Inflammatory macrophage treated with lipopolysaccharide for 4 hours (primary cell): ENCODE measurements at places on chromosomes 12 and 14.

DNA sequence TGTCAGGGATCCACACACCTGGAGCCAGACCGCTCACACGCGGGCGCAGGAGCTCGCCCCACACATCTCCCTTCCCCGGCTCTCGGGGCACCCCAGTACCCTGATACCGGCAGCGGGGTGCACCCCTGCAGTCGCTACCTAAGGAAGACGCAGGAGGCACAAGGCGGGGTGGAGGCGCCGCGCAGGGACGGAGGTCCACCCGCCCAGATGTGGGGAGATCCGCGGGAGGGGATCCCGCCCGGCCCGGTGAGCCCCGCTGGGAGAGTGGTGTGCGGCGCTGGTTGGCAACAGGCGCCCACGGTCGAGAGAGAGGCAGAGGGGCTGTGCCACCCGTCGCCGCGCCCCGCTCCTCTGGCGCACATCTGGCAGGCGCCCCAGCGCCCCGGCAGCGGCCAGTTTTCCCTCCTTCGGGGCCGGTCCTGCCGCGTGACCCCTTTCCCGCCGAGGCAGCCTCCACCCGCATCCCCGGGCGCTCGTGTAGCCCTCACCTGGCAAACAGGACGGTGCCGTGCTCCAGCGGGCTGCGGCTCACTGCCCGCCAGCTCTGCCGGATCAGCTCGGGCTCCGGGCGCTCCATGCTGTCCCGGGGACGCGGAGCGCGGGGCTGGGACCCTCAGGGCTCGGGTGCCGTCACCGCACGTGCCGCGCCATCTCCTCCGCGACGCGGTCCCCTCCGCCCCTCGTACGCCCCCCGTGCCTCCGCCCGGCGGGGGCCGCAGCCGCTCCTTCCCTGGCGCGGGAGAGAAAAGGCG, 469 bp downstream of the NGB start:
- no peak for DNase-seq

DNA sequence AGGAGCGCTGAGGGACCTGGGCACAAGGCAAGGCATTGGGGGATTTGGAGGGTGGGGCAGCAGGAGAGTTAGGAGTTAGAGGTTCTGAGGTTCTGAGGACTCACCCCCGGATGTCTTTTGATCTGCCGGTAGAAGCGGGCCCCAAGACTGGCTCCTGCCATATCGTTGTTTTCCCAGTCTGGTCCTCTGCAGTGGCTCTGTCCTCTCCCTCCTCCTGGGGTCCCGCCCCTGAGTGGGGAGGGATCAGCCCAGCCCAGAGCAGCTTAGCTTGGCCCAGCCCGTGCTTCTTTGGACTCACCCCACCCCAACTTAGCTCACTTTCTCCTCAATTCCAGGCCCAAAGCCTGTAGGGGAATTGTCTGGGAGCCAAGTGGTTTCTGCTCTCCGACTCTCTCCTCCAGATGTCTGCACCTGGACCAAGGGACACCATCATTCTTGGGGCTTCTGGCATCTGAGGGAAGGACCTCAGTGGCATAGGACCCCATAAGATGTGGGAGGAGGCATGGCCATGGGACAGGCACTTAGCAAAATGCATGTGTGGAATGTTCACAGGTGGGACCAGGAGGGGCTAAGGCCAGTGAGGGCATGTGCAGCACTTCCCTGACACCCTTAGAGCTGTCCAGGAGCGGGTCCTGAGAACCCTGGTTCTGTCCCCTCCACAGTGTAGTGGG, 7.5 kb downstream of the SHMT2 start:
- no peak for DNase-seq

GRCh38 chr12:22810036-22810435, 185.1 kb downstream of the ETNK1 start:
- no peak for DNase-seq

DNA sequence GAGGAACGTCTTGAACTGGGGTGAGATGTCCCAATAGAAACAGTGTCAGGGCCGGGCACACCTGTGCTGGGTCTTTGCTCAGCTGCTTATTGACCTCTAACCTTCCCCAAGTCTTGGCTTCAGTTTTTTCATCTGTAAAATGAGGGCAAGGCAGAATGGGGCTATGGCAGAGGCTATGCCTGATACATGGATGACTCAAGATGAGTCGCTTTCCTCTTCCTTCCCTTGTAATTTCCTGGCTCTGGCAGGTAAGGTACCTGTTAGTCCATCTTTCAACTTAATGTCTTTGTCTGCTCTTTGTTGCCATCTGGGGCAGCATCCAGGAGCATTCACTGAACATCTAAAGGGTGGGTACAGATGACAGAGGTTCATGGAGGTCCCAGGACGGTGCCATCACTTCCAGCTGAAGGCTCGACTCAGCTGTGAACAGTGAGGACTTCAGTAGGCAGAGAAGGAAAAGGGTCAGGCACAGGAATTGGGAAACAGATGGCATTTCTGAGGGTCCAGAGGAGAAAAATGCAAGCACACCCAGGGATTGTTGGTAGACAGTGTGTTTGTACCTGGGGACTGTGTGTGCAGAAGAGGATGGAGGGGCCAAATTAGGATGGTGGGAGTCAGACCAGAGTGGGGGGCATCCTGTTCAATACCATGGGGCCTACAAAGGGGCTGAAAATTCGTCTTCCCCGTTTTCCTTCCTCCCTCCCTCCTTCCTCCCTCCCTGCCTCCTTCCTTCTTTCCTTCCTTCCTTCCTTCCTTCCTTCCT, 268.3 kb downstream of the VRK1 start:
- no peak for DNase-seq

DNA sequence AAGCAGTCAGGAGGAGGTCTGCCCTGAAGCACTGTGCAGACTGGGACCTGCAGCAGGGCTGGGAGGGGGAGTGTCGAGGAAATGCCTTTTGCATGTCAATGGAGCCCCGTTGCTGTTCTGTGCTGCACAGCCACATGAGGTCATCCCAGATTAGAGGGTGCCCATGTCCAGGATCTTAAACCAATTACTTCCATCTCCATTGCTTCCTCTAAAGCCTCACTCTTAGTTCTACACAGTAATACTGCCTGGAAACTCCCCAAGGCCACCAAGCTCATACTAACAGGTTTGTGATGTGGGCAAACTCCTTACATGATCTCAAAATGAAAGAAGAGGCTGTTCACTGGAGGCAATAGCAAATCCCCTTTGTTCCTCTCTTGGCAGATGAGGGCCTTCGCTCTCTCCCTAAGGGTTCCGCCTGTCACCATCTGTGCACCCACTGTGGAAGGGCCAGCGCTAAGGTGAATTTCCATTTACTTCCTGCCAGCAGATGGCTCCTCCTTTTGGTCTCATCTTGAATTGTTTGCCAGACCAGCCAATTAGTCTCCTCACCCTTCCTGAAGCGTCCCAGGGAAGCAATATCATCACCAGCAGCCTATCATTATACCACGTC, 35.4 kb upstream of the LTA4H start:
- no peak for DNase-seq

GRCh38 chr12:123076604-123077297, 74.1 kb downstream of the PITPNM2 start:
- DNase-seq: no peak

DNA sequence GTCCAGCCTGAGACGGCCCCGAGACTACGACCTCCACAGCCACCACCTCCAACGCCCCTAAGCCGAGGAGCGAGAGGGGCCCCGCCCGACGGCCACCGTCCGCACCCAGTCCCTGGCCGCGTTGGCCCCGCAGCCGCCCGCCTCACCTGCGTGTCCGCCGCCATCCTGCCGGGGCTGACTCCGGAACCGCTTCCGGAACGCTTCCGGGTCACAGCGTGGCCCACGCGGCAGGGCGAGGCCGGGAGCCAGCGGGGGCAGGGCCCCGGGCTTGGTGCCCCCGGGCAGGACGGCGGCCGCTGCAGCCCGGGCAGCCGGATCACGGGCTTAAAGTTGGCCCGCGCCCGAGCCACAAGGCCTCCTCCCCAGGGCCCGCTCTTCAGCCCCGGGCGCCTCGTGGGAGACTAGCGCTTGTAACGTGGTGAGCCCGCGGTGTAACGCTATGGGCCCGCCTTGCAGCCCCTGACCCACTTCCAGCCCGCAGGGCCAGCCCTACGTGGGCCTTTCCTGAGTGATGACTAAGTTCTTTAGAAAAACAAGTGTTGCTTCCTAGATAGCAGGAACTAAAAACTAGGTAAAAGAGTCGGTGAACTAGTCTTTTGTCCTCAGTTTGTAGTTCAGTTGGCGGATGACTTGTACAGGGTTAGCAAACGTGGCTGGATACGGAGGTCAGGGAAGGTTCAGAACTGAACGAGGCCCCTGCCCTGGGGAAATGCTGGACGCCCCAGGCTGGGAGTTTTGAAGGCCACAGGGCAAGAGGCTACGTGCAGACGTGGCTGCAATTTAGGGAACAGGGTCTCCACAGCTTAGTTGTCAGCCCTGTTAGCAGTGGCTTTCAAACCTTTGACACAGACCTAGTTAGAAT, at the start of gene GCN1:
TSS of gene GCN1 (minus strand) at position 182 of the 862 bp plus-strand sequence. CDS start at position 164, 18 bp downstream.
- DNase-seq: peak; percentile 77

DNA sequence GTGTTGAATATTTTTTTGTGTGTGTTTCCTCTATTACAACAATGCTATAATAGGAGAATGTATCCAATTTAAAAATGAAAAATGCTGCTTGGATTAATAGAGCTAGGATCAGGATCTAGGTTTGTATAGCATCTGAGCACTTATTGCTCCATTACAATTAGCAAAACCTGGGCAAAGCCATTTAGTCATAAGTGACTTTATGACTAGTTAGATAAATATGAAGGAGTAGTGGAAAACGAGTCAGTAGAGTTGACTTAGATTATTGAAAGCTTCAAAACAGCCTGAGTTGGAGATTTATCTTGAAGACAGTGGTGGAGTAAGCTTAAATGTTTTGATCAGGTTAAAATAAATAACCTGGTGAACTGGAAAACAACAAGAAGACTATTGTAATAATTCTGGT, 2.8 kb downstream of the MED21 start:
- no peak for DNase-seq

DNA sequence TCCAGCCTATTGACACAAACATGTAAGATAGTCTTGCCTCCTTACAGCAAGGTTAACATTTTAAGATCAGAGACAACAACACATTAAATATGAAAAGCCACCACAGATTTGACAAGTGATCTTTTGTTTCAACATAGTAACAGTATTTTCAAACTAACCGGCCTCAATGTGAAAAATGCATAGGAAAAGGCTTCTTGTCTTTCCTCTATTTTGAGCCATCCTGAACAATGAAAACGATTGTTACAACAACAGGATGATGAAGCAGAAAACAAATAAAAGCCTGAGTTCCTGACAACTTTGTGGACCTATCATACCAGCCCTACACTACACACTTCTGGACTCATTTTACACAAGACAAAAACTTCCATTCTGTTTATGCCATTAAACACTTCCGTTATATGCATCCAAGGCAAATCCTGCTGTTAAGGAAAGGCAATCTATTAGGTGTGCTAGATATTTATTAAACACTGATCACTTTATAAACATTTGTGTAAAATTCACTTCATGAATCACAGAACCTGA, 37.3 kb downstream of the BAZ1A start:
- DNase-seq: no peak

GRCh38 chr14:100107236-100107635, 42.0 kb downstream of the EVL start:
- DNase-seq: peak; percentile 66

GRCh38 chr12:96548384-96548783, 59.0 kb downstream of the CFAP54 start:
- no peak for DNase-seq

GRCh38 chr12:72275526-72275925, 3.4 kb downstream of the TRHDE start:
- no peak for DNase-seq

- no peak for DNase-seq
Observed at GRCh38 chr12:2963760-2964292, 4.6 kb downstream of the TEAD4 start.

- DNase-seq: no peak
Observed at GRCh38 chr12:2183556-2184541, 131.1 kb downstream of the CACNA1C start.

DNA sequence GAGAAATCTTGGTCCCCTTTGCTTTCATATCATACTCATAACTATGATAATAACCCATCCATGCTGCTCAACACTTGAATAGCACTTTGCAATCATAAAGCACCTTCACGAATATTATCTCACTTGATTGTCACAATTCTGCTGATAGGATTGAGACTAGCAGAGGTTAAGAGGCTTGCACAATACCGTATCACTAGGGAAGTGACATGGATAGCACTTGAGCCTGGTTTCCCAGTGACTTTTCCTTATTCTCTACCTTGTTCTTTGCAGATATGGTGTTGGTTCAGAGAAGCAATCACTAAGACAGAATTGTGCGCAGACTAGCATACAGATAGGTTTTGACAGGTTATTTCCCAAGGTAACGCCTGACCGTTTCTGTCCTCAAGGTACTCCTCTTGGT, 186.6 kb upstream of the GZMB start:
- DNase-seq: no peak
